Fibroblast of lung (primary cell): ENCODE measurements at places on chromosomes 12 and 14. TPM values are rescaled to one million over a fixed set of nuclear protein-coding genes. Genes with fewer than 3 reads are reported as not detected.

The DNAI7 gene
- total RNA-seq: 0.17 and 0.26 TPM in 2 replicates

The CD63 gene
- 3,001 and 3,424 TPM in 2 replicates for total RNA-seq

GRCh38 chr14:54749180-54749579 lies 153.4 kb downstream of the GCH1 start:
- H3K36me3 ChIP-seq: peaks cover 15% of the 10 kb centered on the region
- DNase-seq: no peak
- no peaks in the 10 kb centered on the region for H3K27me3 ChIP-seq
- H3K27ac ChIP-seq: no peak overlapping the region
- no peak overlapping the region for H3K4me3 ChIP-seq

- H3K4me3 ChIP-seq: no peak overlapping the region
- no peaks in the 10 kb centered on the region for H3K36me3 ChIP-seq
- H3K27ac ChIP-seq: no peak overlapping the region
- DNase-seq: peak; percentile 38
- no peaks in the 10 kb centered on the region for H3K27me3 ChIP-seq
- H3K4me1 ChIP-seq: no peaks in the 10 kb centered on the region
Observed at GRCh38 chr12:105862163-105862821, 276.5 kb downstream of the NUAK1 start.

DNA sequence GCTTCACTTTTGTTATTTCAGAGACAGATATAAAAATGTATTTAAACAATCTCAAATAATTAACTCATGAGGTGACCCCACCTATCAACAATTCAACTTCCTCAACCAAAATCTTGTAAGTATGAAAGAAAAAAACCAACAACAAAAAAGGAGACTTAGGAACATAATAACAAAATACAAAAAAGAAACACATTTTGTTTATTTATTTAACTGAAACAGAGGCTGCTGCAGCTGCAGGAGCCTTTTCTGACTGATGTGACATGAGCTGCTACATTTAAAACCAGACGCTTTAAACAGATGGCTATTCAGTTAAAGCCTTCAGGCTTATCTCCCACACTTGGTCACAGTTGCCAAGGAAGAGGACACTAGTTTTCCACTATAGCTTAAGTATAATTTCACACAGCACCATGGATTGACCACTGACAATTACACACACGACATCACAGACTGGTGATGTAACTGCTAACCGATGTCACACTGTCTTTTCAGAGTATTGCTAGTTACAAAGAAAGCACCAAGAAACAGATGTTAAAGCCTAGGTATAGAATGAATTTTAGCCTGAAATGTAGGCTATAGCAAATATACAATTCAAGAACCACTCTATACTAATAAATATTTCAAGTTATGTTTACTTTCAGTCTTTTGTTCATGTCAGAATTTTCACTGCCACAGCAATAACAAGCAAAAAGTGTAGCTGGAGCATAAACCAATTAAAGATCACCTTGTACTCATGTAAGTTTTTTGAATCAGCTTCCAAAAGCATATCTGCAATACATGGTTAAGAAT lies 113.0 kb downstream of the MED13L start:
- no peaks in the 10 kb centered on the region for H3K36me3 ChIP-seq
- peak; percentile 31 for DNase-seq
- no peak overlapping the region for H3K4me3 ChIP-seq
- H3K27ac ChIP-seq: no peak overlapping the region

DNA sequence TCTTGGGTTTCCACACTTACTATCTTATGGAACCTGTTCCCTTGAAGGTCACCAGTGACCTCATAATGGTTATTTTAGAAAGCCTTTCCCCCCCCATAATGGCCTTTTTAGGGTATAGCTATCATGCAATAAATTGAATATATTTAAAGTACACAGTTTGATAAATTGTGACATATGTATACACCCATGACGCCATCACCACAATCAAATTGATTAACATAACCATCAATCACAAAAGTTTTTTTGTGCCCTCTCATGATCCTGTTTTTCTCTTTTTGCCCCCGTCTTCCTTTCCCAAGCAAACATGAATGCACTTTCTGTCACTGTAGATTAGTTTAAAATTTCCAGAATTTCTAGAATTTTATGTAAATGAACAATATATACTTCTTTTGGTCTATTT lies 28.7 kb upstream of the OR4E1 start:
- no peak overlapping the region for H3K4me3 ChIP-seq
- H3K4me1 ChIP-seq: no peaks in the 10 kb centered on the region
- no peaks in the 10 kb centered on the region for H3K27me3 ChIP-seq
- H3K36me3 ChIP-seq: no peaks in the 10 kb centered on the region

DNA sequence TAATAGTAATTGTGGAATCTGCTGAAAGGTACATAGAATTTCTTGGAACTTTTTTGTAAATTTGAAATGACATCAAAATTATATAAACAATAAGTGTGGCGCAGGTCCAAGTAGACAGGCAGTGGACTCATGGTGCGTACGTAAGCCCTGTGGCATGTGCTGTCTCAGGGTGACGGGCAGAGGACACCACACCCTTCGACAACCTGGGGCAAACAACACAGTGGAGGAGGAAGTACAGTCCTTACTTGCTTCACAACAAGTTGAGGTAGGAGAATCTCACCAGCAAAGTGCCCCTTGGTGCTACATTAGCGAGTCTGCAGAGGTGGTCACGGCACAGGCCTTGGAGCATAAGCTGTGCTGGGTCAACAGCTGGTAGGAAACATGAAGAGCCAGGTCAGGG lies 180.9 kb downstream of the AEBP2 start:
- H3K4me3 ChIP-seq: no peak overlapping the region
- H3K27me3 ChIP-seq: no peaks in the 10 kb centered on the region
- no peaks in the 10 kb centered on the region for H3K36me3 ChIP-seq
- H3K27ac ChIP-seq: no peak overlapping the region
- H3K4me1 ChIP-seq: no peaks in the 10 kb centered on the region

GRCh38 chr12:54526812-54527630 lies 22.4 kb upstream of the PDE1B start:
- H3K27me3 ChIP-seq: peaks cover 18% of the 10 kb centered on the region
- no peak overlapping the region for H3K27ac ChIP-seq
- no peaks in the 10 kb centered on the region for H3K4me1 ChIP-seq
- no peak overlapping the region for H3K4me3 ChIP-seq
- no peaks in the 10 kb centered on the region for H3K36me3 ChIP-seq
- DNase-seq: peak; percentile 5

- H3K27ac ChIP-seq: peak overlapping the region; percentile 90
- H3K4me1 ChIP-seq: peaks cover 5% of the 10 kb centered on the region
- H3K27me3 ChIP-seq: no peaks in the 10 kb centered on the region
- DNase-seq: no peak
- H3K36me3 ChIP-seq: no peaks in the 10 kb centered on the region
- peak overlapping the region; percentile 91 for H3K4me3 ChIP-seq
Observed at GRCh38 chr12:24560831-24561271, 388.1 kb downstream of the BCAT1 start.

- no peaks in the 10 kb centered on the region for H3K36me3 ChIP-seq
- peak; percentile 73 for DNase-seq
- peaks cover 12% of the 10 kb centered on the region for H3K27me3 ChIP-seq
- H3K4me1 ChIP-seq: no peaks in the 10 kb centered on the region
- H3K27ac ChIP-seq: no peak within 1 kb of the TSS
Observed at GRCh38 chr12:132610051-132610759, at the start of gene LRCOL1. Gene LRCOL1, minus strand, starts transcription at chr12:132610582. Its CDS starts 4,331 bp downstream, at chr12:132606251.
